ENCODE measurements at places on chromosomes 7 and 10. TPM values are rescaled to one million over a fixed set of nuclear protein-coding genes. Genes with fewer than 3 reads are reported as not detected.

Gene CYP3A7
- not detected for total RNA-seq

DNA sequence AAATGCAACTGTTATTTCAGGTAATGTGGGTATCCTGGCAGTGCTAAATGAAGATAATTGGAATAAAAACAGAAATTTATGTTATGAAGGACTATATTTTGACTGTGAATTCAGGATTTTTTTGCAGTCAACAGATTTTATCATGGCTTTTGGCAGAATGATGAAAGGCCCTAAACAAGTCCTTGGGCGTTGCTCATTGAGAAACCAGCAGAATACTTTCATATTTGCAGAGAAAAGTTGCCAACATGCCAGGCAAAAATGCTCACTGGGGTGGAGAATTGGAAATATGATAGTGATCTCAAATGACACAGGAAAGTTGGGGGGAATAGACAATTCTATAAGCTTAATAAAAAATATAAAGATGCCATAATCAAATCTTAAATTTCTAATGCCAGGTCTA, 121.1 kb downstream of the GPR85 start:
- no peak for DNase-seq

Gene SPDYE17
- not detected for total RNA-seq

DNA sequence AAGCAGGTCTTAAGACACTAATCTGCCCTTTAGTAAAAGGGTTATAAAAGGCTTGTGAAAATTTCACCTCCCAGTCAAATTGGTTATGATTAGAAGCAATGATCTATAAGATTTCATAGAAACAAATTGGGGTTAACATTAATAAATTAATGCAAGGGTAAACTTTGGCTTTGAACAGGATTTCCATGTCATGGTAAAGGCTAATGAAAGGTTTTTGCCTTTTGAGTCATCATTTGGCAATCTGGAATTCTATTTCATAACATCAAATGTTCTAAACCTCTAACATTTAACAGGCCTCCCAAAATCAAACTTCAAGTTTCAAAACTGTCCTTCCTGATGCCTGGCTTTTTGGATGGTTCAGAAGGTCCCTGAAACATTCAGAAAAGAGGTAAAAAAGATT, 62.4 kb downstream of the COA1 start:
- no peak for DNase-seq

GRCh38 chr7:12250232-12250631, 39.1 kb downstream of the TMEM106B start:
- no peak for DNase-seq

DNA sequence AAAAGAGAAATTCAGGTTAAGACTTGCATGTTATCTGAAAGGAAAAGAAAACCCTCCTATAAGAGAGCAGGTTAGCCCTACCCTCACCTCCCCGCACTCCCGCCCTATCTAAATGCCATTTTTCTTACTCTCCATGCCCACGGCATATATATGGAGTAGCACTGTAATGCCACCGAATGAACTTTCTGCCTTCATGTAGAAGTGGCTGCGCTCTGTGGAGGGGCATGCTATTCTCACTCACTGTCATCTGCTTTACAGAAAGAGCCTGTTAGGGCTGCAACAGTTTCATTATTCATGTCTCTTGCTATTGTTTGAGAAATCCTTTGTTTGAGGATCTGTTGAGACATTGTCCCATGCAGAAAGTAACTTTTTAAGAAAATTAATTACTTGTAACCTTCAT, 1190.6 kb downstream of the SORCS1 start:
- DNase-seq = no peak

Gene TYW1B
- total RNA-seq = 2.8 TPM

Gene TIMM23
- total RNA-seq = 110 TPM

DNA sequence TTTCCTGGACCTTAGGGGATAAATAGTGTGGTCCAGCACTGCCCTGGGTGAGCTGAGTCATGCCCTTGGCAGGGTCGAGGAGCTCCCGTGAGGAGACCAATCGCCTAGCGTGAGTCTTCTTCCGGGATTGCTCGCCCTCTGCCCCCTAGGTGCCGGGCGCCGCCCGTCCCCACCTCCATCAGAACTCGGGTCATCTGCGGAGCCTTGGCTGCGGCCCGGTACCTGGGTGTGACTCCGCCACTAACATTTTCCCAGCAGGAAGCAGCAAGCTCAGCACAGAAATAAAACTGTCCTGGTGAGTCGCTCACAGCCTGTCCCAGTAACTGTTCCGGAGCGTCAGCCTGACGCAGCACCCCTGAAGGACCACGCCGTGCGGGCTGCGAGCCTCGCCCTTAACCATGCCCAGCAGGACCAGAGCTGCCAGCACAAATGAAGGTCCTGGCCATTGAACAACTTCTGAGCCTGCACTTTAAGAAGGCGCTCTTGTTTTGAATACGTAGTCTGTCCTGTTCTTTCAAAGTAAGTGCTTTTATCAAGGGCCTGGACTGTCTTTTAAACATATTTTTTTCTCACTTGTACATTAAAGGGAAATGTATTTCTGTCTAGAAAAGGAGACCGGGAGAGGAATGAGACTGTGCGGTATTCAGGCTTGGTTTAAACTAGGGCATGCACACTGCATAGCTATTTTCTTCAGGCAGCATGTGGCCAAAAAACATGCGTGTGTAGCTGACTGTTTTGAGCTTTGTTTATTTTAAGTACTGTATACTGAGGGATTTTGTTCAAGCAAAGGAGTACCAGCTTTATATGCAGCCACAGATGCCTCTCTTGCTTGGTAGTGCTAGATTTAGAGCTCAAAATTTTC, 136.7 kb downstream of the HECW1 start:
- no peak for DNase-seq

DNA sequence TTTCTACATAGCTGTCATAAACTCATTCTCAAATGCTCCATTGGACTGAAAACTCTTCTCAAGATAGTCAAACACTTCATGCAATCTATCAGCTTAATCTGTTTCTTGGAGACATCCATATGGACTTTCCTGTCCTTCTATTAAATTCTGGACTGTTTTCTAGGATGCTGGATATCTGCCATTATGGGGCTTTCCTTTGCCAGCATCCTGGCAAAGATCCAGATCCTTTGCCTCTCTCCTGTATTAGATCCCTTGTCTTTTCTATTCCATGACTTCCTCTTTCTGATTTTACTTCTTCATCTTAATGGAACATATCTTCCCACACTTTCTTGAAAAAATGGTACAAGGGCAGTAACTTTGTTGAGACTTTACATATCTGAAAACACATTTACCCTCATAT, 35.9 kb upstream of the SKAP2 start:
- DNase-seq = no peak

DNA sequence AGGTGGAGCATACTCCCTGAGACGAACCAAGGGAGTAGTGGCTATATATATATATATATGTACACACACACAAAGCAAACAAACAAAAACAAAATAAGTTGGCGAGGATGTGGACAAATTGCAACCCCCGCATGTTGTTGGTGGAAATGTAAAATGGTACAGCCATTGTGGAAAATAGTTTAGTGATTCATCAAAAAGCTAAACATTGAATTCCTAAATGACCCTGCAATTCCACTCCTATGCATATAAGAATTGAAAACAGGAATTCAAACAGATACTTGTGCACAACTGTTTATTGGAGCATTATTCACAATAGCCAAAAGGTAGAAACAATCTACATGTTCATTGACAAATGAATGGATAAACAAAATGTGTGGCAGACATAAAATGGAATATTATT, 407.9 kb downstream of the KCNMA1 start:
- DNase-seq = no peak

- no peak for DNase-seq
Measured at GRCh38 chr7:25988640-25989039, 163.4 kb upstream of the NFE2L3 start.

Gene VIM
- 214 TPM for total RNA-seq

Gene HABP2
- not detected for total RNA-seq

- DNase-seq = peak; percentile 61
Measured at GRCh38 chr7:16616542-16616941, 29.0 kb downstream of the ANKMY2 start.

GRCh38 chr7:111199643-111200042, 108.7 kb downstream of the LRRN3 start:
- no peak for DNase-seq

Gene MPP7
- 8.0 TPM for total RNA-seq

All from GM23338 (cell line).